ENCODE measurements at places on chromosomes 3 and 15.

- DNase-seq = no peak
These were observed 63.1 kb upstream of the UBE3A start for GRCh38 chr15:25501828-25502446.

DNA sequence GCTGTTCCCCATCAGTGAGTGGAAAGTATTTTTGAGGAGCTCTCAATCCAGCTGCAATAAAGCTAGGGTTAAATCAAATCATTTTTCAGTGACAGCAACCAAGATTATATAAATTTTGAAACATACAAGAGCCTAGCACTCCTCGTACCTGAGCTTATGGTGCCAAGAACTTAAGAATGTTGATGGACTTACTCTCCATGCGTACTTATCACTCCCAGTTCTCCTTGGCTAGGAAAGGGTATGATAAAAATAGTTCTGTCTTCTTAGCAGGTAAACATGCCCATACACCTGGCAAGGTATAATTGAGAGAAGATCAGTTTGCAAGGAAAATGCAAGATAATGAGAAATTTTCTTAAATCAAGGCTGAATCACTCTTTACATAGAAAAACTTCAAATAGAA, 64.5 kb upstream of the SEMA6D start:
- DNase-seq = no peak

DNA sequence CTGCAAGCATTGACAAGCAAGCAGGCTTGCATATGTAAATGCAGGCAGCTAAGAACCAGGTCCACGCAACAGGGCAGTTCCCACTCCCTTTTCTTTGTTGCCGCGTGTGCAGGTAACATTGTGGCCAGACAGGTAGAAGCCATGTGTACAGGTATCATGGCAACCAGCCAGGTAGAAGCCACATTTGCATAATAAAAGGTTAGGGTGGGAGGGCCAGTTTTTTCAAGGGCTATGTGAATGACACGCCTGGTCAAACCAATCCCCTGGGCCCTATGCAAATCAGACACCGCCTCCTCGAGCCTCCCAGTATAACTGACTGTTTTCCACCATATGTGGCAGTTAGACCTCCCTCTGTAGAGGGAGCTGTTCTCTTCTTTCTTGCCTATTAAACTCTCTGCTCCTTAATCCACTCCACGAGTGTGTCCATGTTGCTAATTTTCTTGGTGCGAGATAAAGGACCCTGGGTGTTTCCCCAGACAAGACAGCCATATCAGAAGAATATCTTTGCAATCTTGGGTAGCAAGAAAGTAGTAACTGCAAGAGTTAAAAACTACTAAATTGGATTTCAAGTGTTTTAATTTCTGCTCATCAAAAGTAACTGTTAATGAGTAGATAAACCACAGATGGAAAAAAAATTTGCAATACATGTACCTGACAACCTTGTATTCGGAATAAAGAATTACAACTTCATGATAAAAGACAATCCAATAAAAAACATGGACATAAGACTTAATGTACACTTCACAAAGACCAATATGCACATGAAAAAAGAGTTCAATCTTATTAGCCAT, 21.8 kb downstream of the PCOLCE2 start:
- DNase-seq = no peak

DNA sequence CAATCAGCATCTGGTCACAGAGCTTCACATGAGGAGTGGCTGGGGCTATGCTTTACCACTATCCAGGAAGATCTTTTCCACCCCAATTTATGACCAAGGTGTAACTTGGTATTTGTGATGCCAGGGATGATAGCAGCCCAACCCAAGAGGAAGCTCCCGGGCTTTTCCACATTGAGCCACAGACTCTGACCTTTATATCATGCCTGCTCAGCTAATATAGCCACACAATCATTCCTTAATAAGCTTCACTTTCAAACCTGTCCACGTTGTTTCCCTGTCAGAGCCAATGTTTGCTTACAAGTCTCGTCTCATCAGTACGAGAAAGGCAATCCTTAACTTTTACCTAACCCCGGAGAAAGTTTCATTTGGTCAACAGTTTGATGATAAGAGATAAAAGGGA, 330.9 kb downstream of the SHQ1 start:
- DNase-seq = no peak

- DNase-seq = no peak
These were observed 34.5 kb downstream of the KBTBD12 start for GRCh38 chr3:127949446-127950055.

DNA sequence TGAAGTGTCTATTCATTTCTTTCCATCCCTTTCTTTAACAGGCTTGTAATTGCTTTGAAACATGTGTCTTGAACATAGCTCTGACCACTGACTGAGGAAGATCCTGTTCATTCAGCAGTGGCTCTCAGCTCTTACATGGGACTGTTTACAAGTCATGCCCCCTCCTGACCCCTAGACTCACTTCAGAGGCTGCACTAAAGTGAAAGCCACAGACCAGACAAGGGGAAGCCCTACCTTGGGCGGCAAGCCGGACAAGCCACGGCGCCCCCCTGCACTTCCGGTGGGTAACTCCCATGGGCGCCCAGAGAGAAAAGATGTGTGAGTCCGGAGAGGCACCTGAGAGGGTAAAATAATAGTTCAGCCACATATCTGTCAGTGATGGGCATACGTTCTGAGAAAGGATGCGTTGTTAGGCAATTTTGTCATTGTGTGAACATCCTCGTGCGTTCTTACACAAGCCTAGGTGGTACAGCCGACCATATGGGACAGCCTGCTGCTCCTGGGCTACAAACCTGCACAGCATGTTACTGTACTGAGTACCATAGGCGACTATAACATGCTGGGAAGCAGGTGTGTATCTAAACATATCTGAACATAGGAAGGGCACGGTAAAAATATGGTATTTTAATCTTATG, 116.2 kb downstream of the CHSY1 start:
- DNase-seq = no peak

DNA sequence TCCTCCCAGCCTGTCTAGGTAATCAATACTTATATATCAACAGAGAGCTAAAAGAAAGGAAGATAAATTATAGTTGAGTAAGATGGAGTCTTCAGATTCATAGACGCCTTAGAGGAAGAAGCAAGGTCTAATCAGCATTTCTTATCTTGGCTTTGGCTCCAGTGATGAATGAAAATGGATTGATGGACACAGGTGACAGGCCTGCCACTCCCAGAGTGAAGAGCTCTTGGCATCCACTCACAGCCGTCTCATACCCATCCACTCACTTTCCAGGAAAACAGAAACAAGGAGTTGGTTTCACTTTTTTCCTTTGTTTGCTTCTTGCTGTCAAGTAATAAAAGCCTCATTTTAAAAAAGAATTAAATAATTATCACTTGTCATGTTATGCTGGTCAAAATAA, 168.2 kb downstream of the MFSD1 start:
- DNase-seq = no peak

- DNase-seq = no peak
These were observed 44.5 kb upstream of the C3orf80 start for GRCh38 chr3:160180581-160181216.

DNA sequence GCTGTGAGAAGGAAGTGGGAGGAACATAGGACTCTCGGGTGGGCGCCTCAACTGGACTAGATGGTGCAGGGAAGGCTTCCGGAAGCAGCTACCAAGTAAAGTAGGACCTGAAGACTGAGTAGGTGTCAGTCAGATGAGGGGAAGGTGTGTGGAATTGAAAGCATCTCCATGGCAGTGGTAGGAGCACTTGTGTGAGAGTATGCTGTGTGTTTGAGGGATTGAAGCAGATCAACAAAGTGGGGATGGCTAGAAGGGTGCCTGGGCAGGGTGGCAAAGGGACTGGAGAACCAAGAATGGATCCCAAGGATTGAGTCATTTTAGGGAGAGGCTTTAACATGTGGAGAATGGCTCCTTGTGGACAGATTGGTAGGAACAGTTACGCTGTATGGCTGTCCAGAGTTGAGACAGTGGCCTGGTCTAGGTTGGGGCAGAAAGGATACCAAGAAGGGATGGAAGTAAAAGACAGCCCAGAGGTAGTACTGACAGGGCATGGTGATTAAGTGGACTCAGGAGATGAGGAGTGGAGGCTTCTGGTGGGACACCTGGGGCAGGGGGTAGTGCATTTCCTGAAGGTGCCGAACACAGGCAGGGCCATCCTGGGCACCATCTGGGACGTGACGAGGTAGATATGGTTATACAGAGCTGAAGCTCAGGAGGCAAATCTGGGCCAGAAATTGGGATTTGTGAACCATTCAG, 1.5 kb downstream of the UQCC5 start:
- no peak for DNase-seq

DNA sequence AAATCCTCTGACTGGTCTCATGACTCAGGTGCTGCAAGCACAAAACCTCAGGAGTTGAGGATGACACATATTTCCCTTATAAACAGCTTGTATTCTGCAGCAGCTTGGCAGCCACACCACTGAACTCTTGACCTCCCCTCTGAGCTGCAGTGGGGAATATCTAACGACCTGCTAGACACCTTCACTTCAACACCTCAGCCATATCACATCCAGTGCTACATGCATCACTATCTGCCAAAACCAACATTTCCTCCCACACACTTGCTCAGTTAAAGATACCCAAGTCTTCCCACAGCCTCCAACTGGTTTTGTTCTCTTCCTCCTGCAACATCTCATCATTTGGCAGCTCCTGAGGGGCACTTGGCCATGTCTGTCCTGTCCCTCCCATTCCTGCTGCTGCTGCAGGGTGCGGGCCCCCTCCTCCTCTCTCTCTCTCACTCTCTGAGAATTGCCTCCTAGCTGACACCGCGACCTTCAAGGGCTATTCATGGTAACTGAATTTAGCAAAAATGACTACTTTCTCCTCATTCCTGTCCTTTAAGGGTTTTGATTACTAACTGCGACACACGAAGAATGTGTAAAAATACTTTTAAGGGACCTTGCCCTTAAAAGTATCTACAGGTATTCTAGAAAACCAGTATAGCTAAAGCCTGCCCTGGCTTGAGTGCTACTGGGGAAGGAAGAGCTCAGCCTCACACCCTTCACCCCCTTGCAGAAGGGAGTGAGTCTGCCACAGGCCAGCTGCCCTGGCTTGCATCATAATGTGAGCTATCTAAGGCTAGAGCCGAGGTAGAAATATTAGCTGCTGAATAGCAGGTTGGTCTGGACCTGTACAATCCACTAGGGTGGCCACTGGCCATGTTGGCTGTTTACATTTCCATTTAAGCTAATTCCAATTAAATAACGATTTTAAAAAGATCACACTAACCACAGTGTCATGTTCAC, 5.0 kb upstream of the CCR9 start:
- DNase-seq = no peak

DNA sequence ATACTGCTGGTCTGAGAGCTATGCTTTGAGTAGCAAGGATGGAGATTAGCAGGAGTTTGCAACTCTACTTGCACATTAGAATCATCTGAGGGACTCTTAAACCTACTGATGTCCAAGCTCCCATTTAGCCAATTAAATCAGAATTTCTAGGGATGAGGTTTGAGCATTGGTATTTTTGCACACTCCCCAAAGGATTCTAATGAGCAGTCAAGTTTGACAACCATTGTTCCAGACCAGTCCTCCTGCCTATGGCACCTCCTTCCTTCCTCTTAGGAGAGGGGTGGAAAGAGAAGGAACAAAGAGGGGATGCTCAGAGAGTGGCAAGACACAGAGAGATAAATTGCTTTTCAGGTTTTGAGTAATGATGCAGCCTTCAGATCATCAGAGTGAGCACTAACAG, 275.5 kb upstream of the ROPN1 start:
- DNase-seq = no peak

DNA sequence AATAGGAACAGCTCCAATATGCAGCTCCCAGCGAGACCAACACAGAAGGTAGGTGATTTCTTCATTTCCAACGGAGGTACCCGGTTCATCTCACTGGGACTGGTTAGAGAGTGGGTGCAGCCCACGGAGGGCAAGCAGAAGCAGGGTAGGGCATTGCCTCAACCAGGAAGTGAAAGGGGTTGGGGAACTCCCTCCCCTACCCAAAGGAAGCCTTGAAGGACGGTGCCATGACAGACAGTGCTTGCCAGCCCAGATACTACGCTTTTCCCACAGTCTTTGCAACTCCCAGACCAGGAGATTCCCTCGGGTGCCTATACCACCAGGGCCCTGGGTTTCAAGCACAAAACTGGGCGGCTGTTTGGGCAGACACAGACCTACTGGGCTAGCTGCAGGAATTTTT, 576.9 kb upstream of the NECTIN3 start:
- no peak for DNase-seq

DNA sequence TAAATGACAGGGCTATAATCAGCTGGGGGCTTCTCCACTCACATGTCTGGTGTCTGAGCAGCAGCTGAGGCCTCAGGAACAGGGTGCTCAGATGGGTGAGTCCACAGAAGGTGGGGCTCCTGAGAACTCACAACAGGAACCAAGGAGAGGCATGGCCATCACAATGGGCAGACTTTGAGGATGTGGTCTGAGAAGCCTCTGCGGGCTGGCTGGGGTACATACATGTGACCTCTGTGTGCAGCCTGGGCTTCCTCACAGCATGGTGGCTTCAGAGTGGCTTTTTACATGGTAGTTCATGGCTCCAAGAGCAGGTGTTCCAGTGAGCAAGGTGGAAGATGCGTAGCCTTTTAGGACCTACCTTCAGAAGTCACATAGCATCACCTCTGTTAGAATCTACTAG, 58.8 kb downstream of the TRPC1 start:
- DNase-seq = no peak

DNA sequence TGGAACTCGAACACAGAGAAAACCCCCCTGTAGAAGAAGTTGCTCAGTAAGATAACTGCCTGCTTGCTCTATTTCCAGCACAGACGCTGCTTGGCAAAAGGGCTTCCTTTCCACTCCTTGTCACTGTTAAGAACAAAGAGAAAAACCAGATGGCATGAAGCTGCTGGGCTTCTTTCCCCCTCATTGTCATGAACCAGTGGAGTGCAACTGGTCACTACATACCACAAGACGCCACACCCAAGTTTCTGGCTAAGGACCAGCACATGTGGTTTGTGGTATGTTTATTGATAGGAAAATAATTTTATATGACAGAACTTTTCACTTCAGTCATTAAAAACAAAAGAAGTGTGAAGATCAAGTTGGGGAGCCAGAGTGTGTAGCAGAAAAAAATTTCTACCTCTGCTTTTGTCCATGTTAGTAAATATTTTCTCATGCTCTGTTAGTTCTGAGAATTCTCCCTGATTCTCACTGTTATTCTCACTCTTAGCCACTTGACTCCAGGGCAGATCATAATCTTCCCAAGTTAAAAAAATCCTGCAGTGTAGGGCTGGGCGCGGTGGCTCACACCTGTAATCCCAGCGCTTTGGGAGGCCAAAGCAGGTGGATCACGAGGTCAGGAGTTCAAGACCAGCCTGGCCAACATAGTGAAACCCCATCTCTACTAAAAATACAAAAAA, 37.9 kb downstream of the CLK3 start:
- DNase-seq = no peak

DNA sequence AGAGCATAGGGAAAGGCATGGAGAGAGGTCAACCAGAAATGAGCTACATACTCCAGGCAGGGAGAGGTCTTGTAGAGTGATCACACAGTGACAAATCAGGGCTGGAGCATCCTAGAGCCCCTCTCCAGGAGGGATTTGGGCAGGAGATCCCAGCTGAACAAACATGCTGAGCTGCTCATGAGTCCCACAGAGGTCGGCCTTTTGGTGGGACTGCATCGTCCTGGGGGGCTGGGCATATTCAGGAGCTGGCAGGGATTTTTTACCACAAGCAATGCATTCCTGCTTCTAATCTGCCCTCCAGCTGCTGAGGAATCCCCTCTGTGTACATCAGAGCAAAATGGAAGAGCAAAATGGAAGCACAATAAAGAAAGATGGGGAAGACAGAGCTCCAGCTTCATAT, 94.9 kb downstream of the NTRK3 start:
- no peak for DNase-seq
